ENCODE measurements at places on chromosomes 4 and X. TPM values are rescaled to one million over a fixed set of nuclear protein-coding genes. Genes with fewer than 3 reads are reported as not detected.
A peak's percentile ranks its signal among the peaks of the same experiment; 100 is the strongest.

Gene KCTD8
- not detected for total RNA-seq

DNA sequence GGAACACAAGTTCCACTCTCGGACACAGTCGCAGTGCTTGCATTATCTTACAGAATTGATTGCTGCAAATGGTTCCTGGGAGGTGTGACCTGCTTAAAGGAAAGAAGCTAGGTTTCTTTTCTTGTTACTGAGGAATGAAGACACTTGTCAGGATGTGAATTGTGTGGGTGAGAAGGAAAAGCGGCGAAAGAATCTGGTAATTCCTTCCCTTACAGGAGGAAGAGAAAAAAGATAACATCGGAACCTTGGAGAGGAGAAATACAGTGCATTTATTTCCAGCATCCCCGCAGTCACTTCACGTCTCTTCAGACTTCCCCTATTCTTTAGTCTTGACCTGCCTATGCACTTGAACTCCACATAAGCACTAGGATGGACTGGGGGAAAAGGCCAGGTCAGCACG, 389 bp upstream of the CCSER1 start:
- H3K4me3 ChIP-seq: peak overlapping the region; percentile 81
- no peaks in the 10 kb centered on the region for H3K36me3 ChIP-seq
- no peak for DNase-seq
- H3K4me1 ChIP-seq: peaks cover 27% of the 10 kb centered on the region

GRCh38 chr4:38791010-38791409, 8.2 kb upstream of the TLR10 start:
- peak overlapping the region; percentile 81 for H3K27ac ChIP-seq
- no peaks in the 10 kb centered on the region for H3K36me3 ChIP-seq
- no peak overlapping the region for H3K4me3 ChIP-seq

Gene GPRASP3
- 4.2 TPM for total RNA-seq

Gene CFAP299
- total RNA-seq: not detected

Gene CITED1
- not detected for total RNA-seq

Gene SCFD2
- total RNA-seq: 31.7 TPM

Gene TBC1D19
- total RNA-seq: 10.7 TPM

DNA sequence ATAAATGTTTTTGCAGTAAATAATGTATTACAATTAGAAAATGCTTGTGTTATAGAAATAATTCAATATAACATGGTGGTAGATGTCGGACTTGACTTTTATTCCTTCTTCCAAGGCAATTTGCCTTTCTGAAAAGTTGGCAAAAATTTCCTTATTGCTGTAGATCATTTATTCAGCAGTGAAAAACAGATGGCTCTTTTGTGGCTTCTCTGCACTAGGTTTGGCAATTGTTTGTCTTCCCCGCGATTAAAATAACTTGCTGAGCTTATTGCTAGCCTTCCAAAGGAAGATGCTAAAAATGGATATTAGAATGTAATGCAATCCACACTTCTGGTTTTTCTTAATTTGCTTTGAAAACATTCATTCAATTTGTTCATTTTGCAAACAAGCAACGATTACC, 1977.9 kb upstream of the ADGRL3 start:
- no peak overlapping the region for H3K27ac ChIP-seq
- H3K4me1 ChIP-seq: no peaks in the 10 kb centered on the region
- no peak for DNase-seq
- no peaks in the 10 kb centered on the region for H3K36me3 ChIP-seq
- no peak overlapping the region for H3K4me3 ChIP-seq
- H3K27me3 ChIP-seq: no peaks in the 10 kb centered on the region

GRCh38 chr4:151469970-151470369, 61.0 kb downstream of the FHIP1A start:
- H3K27ac ChIP-seq: no peak overlapping the region
- no peaks in the 10 kb centered on the region for H3K36me3 ChIP-seq
- H3K4me3 ChIP-seq: no peak overlapping the region
- H3K27me3 ChIP-seq: no peaks in the 10 kb centered on the region

Gene ERCC6L
- 1.4 TPM for total RNA-seq

Gene ELK1
- 50.0 TPM for total RNA-seq

- DNase-seq: no peak
- no peak overlapping the region for H3K27ac ChIP-seq
- no peaks in the 10 kb centered on the region for H3K36me3 ChIP-seq
- no peaks in the 10 kb centered on the region for H3K4me1 ChIP-seq
- no peaks in the 10 kb centered on the region for H3K27me3 ChIP-seq
- H3K4me3 ChIP-seq: no peak overlapping the region
Observed at GRCh38 chr4:1122505-1122904, 9.1 kb upstream of the RNF212 start.

Gene ATP2B3
- not detected for total RNA-seq

DNA sequence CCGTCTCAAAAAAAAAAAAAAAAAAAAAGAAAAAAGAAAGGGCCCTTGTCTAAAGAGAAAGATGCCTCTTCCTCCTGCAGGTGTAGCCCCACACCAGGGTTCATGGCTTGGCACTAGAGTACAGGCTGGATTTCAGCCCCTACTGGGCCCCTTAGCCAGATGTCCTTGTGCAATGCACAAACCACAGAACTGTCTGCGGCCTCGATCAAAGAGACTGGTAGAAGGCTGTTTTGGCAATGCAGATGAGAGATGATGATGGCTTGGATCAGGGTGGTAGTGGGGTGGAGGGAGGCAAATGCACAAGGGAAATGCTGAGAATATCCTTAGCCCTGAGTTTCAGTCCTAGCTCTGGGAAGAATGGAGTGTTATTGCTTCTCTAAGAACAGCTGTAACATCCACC, 26.5 kb upstream of the TSR2 start:
- no peaks in the 10 kb centered on the region for H3K36me3 ChIP-seq
- H3K27ac ChIP-seq: no peak overlapping the region
- no peaks in the 10 kb centered on the region for H3K27me3 ChIP-seq
- no peak for DNase-seq
- no peak overlapping the region for H3K4me3 ChIP-seq

Gene DUX4
- total RNA-seq: not detected

Gene XKRX
- 1.1 TPM for total RNA-seq

GRCh38 chrX:115625572-115626301, 64.8 kb downstream of the PLS3 start:
- H3K4me1 ChIP-seq: no peaks in the 10 kb centered on the region
- no peaks in the 10 kb centered on the region for H3K36me3 ChIP-seq
- DNase-seq: no peak
- H3K27ac ChIP-seq: no peak overlapping the region

Gene TRPC5OS
- total RNA-seq: not detected

DNA sequence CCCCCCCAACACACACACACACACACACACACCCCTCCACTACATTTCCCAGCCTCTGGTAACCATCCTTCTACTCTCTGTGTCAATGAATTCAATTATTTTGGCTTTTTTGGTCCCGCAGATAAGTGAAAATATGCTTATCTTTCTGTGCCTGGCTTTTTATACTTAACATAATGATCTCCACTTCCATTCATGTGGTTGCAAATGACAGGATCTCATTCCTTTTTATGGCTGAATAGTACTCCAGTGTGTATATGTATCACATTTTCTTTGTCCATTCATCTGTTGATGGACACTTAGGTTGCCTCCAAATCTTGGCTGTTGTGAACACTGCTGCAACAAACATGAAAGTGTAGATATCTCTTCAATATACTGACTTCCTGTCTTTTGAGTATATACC, 59.8 kb downstream of the PDLIM5 start:
- no peak overlapping the region for H3K4me3 ChIP-seq
- no peaks in the 10 kb centered on the region for H3K27me3 ChIP-seq
- H3K36me3 ChIP-seq: no peaks in the 10 kb centered on the region
- no peaks in the 10 kb centered on the region for H3K4me1 ChIP-seq
- no peak for DNase-seq
- no peak overlapping the region for H3K27ac ChIP-seq

DNA sequence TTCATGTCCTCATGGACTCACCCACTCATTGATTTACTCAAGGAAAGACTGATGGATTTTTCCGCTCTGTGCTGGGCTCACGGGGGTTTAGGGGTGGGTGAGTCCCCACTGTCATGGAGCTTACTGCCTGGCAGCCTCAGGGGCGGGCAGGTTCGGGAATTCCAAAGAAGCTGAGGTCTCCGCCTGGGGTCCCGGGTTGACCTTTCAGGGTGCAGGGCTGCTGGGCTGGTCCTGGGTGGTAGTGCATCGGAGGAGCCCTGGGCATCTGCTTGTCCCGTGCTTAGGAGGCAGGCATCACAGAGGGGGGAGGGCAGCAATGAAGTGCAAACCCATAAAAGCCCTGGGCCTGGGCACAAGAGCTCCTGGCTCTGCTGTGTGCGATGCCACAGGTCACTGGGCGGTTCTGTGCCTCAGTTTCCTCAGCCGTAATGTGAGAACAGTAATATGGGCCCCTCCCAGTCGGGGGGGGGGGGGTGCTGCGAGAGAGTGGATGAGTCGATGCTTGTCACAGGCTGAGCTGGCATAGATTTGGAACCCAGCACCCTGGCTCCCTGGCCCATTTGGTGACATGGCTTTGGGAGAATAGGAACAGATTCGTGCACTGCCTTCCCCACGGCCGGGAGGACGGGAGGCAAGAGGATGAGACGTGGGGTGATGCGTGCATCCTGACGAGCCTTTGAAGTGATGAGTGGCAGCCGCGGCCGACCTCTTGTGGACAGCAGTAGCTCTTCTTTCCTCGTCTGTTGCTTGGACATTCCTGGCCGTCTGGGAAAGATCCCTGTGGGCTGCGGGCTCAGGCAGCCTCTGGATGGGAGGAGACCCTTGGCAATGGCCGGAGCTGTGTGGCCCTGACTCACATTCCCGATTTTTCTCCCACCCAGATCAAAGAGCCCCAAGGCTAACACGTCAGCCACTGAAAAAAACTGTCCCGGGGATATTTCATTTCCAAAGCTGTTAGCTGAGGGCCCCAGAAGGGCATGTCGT, 42.0 kb downstream of the PSAPL1 start:
- DNase-seq: peak; percentile 54
- H3K4me3 ChIP-seq: no peak overlapping the region
- no peaks in the 10 kb centered on the region for H3K4me1 ChIP-seq
- H3K27ac ChIP-seq: no peak overlapping the region
- no peaks in the 10 kb centered on the region for H3K36me3 ChIP-seq

- no peak overlapping the region for H3K27ac ChIP-seq
- H3K36me3 ChIP-seq: no peaks in the 10 kb centered on the region
- DNase-seq: no peak
- H3K27me3 ChIP-seq: peaks cover 5% of the 10 kb centered on the region
- no peak overlapping the region for H3K4me3 ChIP-seq
Observed at GRCh38 chrX:17759990-17760389, 22.7 kb downstream of the SCML1 start.

DNA sequence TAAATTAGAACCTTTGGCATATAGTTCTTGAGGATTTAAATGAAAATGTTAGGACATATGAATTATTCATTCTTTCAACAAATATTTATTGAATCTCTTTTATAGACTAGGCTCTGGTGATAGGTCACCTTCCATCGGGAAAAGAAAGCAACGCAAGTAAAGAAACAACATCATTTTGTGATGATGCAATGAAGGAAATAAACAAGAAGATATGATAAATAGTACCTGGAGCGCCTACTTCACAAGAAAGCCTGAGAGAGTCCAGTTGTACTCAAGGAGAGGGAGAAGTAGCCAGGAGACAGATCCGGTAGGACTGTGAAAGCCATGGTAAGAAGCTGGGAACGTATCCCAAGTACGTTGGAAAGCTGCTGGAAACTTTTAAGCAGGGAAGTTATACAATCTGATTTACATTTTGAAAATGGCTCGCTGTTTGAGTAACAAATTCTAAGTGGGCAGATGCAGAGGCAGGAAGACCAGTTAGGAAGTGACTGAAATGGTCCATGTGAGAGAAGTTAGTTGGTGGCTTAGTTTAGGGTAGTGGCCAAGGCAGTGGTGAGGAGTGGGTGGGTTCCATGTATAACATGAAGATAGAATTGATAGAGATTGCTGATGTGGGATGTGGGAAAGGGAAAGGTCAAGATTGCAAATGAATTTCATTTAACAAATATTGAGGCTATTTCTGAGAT, 17.7 kb upstream of the CPE start:
- no peak overlapping the region for H3K27ac ChIP-seq
- no peak for DNase-seq
- no peaks in the 10 kb centered on the region for H3K36me3 ChIP-seq

DNA sequence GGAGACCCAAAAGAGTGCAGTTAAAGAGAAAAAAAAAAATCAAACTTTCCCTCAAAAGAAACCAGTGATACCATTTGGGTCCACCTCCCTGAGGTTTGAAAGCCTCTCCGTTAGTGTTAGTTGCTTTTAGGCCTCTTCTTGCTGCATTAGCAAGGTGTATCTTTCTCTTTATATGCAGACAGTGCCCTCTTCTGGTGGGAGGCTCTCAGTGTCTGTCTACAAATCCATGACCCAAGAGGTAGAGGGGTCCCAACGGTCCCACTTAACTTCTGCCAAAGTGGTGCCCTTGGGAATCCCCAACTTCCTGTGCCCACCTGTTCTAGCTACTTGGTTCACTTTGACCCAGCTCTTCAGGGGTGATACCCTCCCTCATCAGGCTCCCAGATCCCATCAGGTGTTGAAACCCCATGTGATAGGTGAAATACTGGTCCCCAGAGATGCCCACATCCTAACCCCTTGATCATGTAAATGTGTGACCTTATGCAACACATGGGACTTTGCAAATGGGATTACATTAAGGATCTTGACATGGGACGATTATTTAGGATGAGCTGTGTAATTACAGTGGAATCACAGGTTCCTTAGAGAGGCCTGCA, 63.7 kb upstream of the CD99 start:
- DNase-seq: no peak
- H3K27me3 ChIP-seq: no peaks in the 10 kb centered on the region
- peaks cover 9% of the 10 kb centered on the region for H3K4me1 ChIP-seq
- H3K36me3 ChIP-seq: peaks cover 70% of the 10 kb centered on the region

Gene DKK2
- total RNA-seq: 0.75 TPM

- H3K4me1 ChIP-seq: no peaks in the 10 kb centered on the region
- no peaks in the 10 kb centered on the region for H3K36me3 ChIP-seq
- no peak overlapping the region for H3K27ac ChIP-seq
- H3K27me3 ChIP-seq: no peaks in the 10 kb centered on the region
- DNase-seq: no peak
- H3K4me3 ChIP-seq: no peak overlapping the region
Observed at GRCh38 chr4:10342866-10343265, 114.4 kb downstream of the ZNF518B start.

GRCh38 chr4:13705521-13706041, 78.1 kb upstream of the BOD1L1 start:
- DNase-seq: no peak
- no peak overlapping the region for H3K4me3 ChIP-seq
- H3K27me3 ChIP-seq: no peaks in the 10 kb centered on the region
- H3K27ac ChIP-seq: no peak overlapping the region
- no peaks in the 10 kb centered on the region for H3K4me1 ChIP-seq
- H3K36me3 ChIP-seq: no peaks in the 10 kb centered on the region

GRCh38 chr4:189088780-189089179, 851.9 kb upstream of the FRG1 start:
- DNase-seq: no peak

DNA sequence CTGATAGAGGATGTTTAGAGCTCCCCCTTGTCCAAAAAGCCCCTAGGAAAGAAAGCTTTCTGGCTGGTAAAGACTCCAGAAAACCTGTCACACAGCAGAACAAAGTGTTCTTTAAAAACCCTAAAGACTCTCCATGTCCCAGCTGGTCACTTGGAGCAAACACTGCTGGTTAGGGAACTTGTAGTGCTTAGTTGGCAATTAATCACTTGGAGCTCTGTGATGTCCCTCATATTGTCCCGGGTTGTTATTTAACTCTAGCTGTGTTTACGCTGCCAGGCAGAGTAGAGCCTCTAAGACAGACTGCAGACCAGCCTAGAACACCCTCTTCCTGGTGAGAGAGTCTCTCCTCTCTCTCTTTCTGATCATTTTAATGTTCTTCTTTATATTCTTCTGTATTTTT, 267.3 kb downstream of the BCOR start:
- peaks cover 27% of the 10 kb centered on the region for H3K27me3 ChIP-seq
- DNase-seq: no peak
- H3K4me1 ChIP-seq: no peaks in the 10 kb centered on the region
- no peak overlapping the region for H3K4me3 ChIP-seq
- H3K36me3 ChIP-seq: no peaks in the 10 kb centered on the region
- H3K27ac ChIP-seq: no peak overlapping the region
